ENCODE measurements at places on chromosomes 11 and 22. TPM values are rescaled to one million over a fixed set of nuclear protein-coding genes. Genes with fewer than 3 reads are reported as not detected.

GRCh38 chr11:64268893-64269539, 15.4 kb downstream of the BAD start:
- peak overlapping the region; percentile 99 for H3K4me3 ChIP-seq
- peak overlapping the region; percentile 99 for H3K27ac ChIP-seq
- H3K36me3 ChIP-seq: peaks cover 13% of the 10 kb centered on the region
- peaks cover 19% of the 10 kb centered on the region for H3K4me1 ChIP-seq

DNA sequence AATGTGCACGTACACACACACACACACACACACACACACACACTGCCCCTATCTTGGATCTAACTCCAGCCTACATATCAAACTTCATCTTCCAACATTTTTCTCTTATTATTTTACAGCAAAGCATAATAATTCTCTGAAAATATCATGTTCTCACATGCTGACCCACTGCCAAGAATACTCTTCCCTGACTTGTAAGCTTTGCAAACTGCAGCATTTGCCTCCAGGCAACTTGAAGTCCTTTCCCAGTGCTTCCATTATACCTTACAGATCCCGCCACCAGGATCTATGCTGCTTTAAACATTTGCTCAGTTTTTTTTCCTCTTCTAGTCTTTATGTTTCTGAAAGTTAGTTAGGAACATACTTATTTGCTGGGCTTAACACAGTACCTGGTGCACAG, 483.3 kb upstream of the ARHGAP42 start:
- no peak overlapping the region for H3K4me3 ChIP-seq
- no peak overlapping the region for H3K27ac ChIP-seq
- no peak for DNase-seq

The OR52N1 gene
- total RNA-seq: not detected

The TENM4 gene
- 25.0 TPM for total RNA-seq

DNA sequence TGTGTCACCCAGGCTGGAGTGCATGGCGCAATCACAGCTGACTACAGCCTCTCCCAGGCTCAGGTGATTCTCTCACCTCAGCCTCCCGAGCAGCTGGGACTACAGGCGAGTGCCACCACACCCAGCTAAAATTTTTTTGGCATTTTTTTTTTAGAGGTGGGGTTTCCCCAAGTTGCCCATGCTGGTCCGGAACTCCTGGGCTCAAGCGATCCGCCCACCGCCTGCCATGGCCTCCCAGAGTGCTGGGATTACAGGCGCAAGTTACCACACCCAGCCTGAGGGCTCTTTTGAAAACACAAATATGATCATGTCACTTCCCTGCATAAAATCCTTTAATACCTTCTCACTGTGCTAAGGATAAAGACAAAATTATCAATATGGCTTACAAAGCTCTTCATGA, 88.1 kb downstream of the MAML2 start:
- no peaks in the 10 kb centered on the region for H3K36me3 ChIP-seq
- peaks cover 56% of the 10 kb centered on the region for H3K4me1 ChIP-seq
- no peak overlapping the region for H3K27ac ChIP-seq
- DNase-seq: no peak

The IRAG1 gene
- total RNA-seq: 3.9 TPM

DNA sequence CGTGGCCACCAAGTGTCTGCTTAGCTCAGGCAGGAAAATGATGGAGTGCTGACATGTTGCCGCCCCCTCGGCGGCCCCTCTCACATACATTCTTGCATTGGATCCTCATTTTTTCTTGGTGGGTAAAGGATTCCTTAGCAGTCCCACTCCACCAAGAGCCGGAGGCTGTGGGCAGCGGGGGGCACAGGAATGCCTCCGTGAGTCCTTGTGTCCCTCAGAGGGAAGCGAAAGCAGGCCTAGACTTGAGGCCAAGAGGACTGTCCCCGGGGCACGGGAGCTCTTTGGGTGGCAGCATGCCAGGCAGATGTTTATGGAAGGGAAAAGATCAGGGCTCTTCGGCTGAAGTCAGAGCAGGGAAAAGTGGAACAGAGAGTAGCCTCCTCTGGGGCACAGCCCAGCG, 21.6 kb downstream of the LRFN4 start:
- no peaks in the 10 kb centered on the region for H3K27me3 ChIP-seq
- no peaks in the 10 kb centered on the region for H3K36me3 ChIP-seq
- H3K27ac ChIP-seq: peak overlapping the region; percentile 54
- DNase-seq: no peak
- H3K4me1 ChIP-seq: peaks cover 38% of the 10 kb centered on the region

- H3K27me3 ChIP-seq: no peaks in the 10 kb centered on the region
- DNase-seq: no peak
- H3K4me3 ChIP-seq: no peak overlapping the region
- H3K4me1 ChIP-seq: peaks cover 32% of the 10 kb centered on the region
- H3K36me3 ChIP-seq: no peaks in the 10 kb centered on the region
These were observed 143.7 kb downstream of the PKNOX2 start for GRCh38 chr11:125308246-125308645.

- H3K4me3 ChIP-seq: no peak overlapping the region
- DNase-seq: no peak
- no peaks in the 10 kb centered on the region for H3K27me3 ChIP-seq
- peaks cover 10% of the 10 kb centered on the region for H3K4me1 ChIP-seq
These were observed 96.2 kb upstream of the TRIM77 start for GRCh38 chr11:89613911-89614310.

DNA sequence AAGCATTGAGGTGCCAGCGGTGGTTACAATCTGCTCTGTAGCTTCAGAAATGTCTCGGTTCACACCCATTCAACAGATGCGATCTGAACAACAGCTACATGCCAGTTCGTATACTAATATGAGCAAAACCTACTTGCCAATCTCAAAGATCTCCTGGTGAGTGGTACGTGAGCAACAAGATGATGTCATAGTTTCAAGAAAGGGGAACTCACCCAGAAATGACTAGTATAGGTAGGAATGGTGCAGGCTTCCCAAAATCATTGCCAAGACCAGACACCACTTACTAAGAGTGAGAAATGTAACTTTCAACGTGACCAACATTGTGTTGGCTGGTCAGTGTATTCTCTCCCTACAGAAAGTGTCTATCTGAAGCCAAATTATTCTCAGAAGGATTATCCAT, 31.1 kb downstream of the OR6Q1 start:
- H3K4me3 ChIP-seq: no peak overlapping the region
- no peak for DNase-seq
- H3K36me3 ChIP-seq: no peaks in the 10 kb centered on the region
- peaks cover 54% of the 10 kb centered on the region for H3K4me1 ChIP-seq
- H3K27me3 ChIP-seq: no peaks in the 10 kb centered on the region

The YPEL4 gene
- total RNA-seq: not detected

The AHNAK gene
- 11.5 TPM for total RNA-seq
